COR-L47 (cell line): ENCODE measurements at places on chromosomes 1 and 21.

- DNase-seq, result no peak
These were observed 363.5 kb upstream of the ST6GALNAC5 start for GRCh38 chr1:76503736-76504135.

GRCh38 chr1:8527941-8528340, 210.0 kb downstream of the SLC45A1 start:
- no peak for DNase-seq

DNA sequence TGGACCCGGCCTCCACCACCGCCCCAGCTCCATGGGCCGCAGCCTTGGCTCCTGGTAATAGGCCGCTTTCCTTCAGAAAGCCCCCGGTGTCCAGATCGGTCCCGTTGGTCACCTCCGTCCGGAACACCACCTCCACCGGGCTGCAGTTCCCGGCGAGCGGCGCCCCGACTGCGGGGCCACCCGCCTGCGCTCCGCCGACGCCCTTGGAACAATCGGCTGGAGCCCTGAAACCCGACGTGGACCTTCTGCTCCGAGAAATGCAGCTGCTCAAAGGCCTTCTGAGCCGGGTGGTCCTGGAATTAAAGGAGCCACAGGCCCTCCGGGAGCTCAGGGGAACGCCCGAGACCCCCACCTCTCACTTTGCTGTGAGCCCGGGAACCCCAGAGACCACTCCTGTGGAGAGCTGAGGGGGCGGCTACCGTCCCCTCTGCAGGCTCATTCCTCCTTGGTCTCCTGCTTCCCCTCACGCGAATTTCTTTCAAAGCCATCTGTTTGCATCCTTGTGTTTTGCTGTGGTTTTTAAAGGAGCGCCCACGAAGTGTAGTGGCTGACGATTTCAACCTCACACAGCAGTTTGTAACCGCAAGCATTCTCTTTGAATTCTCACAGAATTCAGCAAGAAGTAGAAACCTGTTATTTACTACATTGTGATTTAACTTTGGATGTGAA, 6.0 kb downstream of the FCRLB start:
- DNase-seq, result no peak

DNA sequence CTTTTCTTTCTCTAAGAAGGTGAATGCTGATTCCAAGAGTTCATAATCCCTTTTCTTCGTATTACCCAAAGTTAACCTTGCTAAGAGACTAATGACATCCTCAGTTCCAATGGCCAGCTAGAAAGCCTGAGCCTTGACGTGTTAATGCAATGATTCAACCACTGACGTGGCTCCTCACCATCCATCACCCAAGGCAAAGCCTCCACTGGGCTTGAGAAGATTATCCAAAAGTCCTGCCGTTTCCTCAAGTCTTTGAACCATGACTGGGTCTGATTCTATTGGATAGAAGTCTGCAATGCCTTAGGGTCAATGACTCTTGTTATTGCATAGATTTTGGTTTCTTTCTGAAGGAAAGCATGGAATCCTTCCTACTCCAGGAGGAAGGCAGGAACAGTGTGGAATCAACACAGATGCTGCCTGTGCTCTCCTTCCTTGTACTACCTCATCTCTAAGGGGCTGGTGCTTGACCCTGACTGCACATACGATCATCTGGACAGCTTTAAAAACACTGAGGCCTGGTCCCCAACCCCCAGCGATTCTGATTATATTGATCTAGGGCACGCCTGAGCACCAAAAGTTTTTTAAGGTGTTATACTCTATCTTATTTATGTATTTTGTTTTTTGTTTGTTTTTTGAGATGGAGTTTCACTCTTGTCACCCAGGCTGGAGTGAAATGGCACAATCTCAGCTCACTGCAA, 69.3 kb upstream of the ANGPTL1 start:
- no peak for DNase-seq
